ENCODE measurements at places on chromosomes 6 and 20.

DNA sequence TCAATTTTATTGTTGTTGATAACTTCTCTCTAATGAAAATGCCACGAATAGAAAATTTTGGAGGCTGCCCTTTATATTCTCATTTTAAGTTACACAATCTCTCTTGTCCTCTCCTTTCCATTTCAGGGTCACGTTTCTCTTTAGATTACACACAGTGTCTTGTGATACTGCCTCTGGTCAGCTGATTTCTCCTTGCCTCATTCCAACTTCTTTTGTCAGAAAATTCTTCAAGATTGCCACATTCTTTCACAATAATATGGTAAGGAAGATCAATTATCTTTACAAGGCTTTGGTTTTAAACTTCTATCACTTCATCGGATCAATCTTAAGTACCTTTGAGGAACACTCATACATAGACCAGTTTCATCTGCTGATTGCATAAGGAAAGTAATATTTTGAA is 370.3 kb downstream of the RFPL4B start:
- DNase-seq, result no peak

- no peak for DNase-seq
Observed at GRCh38 chr6:10309457-10310329, 105.2 kb downstream of the TFAP2A start.

DNA sequence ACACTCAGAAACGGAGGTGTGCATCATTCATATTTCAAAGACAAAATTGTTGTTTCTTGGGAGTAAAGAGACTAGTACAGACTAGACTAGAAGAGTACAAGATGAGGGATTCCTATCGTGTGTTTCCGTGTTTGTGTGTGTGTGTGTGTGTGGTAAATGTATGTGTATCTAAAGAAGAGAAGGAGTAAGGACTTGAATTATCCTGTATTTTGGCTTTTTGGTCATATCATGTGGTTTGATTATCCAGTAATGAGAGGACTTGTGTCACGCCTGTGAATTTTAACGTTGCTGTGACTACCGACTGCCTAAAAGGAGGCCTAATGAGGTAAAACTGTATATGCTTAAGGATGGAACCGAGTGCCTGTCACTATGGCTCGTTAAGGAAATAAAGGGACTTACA is 44.4 kb upstream of the MAP7 start:
- no peak for DNase-seq

DNA sequence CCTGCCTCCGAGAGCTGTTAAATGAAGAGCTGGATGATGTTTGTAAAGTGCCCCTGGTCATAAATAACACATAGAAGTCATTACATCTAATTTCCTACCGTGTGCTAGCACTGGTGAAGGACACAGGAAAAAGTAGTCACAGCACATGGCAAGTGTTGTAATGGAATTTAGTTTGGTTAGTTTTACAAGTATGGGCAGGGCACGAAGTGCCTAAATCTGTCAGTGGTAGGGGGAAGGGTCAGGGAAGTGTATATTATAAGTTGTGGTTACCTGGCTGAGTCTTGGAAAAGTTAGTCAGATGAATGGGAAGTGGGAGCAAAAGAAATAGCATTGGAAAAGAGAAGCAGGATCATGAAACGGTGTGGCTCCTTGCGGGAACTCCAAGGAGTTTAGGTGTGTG is 1.6 kb downstream of the RIPPLY2 start:
- DNase-seq, result no peak

DNA sequence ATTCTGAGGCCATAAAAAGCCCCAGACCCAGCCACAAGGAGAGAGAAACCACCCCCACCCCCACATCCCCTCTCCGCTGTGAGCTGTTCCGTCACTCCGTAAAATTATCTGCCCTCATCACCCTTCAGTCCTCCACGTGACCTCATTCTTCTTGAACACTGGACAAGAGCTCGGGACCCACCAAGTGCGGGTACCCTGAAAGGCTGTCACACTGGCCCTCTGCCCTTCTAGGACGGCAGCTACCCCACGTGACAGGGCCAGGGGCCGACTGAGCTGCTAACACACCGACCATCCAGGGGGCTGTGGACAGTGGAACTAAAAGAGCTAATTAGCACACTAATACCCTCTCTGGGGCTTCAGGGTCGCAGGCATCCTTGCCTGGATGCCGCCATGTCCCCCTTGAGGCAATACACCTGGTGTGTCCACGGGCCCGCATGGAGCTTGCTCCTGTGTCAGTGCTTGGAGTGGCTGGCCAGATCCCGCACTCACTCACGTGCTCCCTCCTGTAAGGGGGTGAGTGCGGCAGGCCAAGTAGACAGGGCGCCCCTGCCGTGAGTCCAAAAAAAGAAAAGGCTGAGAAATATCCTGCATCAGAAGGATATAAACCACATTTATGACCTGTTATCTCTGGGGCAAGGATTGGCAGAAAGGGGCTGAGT is 29.2 kb upstream of the AHCY start:
- no peak for DNase-seq

DNA sequence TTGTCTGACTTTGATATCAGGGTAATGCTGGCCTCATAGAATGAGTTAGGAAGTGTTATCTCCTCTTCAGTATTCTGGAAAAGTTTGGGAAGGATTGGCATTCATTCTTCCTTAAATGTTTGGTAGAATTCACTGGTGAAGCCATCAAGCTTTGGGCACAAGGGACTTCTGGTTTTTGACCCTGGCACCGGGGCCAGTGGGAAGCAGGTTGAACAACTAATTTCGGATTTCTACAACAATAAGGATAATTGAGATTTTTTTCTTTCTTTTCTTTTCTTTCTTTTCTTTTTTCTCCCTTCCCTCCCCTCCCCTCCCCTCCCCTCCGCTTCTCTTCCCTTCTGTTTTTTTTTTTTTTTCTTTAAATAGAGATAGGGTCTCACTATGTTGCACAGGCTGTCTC is 70.4 kb downstream of the EFCAB8 start:
- no peak for DNase-seq

GRCh38 chr6:6007366-6008088 is 802 bp upstream of the NRN1 start:
- DNase-seq, result no peak

All from stimulated activated CD8-positive, alpha-beta memory T cell treated with anti-CD3 and anti-CD28 coated beads, Interleukin-4, amount 100 ng/mL, for 4 hours (primary cell).